Adipocyte (in vitro differentiated cells): ENCODE measurements at places on chromosomes 7 and 10.
A peak's percentile ranks its signal among the peaks of the same experiment; 100 is the strongest.

- DNase-seq, result no peak
Observed at GRCh38 chr10:32111585-32111984, 55.4 kb upstream of the KIF5B start.

GRCh38 chr10:23418051-23418681 is 20.7 kb upstream of the OTUD1 start:
- no peak for DNase-seq

DNA sequence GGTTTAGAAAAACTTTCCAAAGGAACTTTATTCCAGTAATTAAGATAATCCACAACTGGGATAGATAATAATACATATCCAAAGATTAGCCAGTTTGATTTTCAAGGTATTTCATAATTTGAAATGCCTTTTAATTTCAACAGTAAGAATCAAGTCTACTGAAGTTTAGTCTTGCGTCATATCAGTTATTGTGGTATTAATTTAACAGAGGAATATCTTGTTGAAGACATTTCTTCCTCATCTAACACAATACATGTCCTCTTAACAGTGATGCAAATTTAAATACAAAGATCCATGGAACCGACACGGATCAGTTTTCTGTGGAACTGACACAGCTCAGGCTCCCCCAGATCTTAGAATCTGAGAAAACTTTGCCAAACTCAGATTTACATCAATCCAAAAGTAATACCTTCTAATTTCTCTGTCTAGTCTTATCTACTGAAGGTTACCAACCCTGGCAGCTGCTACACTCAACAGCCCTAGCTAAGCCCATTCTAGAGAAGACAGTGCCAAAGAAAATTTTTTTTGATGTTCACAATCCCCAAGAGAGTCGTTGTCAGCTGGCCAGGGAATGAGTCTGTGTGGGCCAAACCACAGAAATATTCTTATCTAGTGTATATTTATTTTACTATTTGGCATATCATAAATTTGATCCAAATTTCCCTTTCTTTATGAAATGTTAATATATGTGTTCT is 365.2 kb upstream of the MEOX2 start:
- DNase-seq, result peak; percentile 64

DNA sequence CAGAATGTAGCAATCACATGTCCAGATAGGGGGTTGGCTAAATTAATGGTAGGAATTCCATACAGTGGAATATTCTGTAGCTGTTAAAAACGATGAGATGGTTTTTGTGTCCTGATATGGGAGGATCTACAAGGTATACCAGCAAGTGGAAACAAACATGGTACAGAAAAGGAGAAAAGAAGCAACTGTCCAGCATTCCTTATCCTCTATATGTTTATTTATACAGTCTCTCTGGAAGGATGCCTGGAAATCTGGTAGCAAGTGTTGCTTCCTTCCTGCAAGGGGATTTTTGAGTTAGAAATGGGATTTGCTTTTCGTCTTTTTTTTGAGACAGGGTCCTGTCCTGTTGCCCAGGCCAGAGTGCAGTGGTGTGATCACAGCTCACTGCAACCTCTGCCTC is 19.3 kb downstream of the IL15RA start:
- peak; percentile 76 for DNase-seq

GRCh38 chr7:24283897-24284698 is at the start of gene NPY:
Gene NPY, plus strand, starts transcription at chr7:24284190. Its CDS starts 1,051 bp downstream, at chr7:24285241.
- DNase-seq, result peak; percentile 1

GRCh38 chr10:120085096-120085796 is 192.7 kb downstream of the SEC23IP start:
- no peak for DNase-seq

DNA sequence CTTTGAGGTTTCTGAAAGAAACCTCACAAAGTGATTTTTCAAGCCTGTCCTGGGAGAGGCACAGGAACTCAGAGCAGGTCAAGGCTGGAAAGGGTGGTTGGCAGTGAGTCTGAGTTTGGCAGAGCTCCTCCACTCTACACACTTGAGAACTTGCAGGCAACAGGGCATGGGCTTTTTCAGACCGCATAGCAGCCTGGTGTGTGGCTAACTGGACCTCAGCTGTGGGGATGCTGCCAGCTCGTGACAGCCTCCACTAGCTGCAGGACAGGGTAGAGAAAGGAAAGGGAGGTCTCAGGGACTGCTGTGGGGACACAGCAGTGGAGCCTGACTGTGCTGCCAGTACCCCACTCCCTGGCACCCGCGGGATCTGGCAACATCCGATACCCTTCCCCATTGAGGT is 2.6 kb downstream of the CDHR1 start:
- no peak for DNase-seq

- DNase-seq, result no peak
Observed at GRCh38 chr7:136336932-136337331, 359.8 kb upstream of the MTPN start.

- peak; percentile 80 for DNase-seq
Observed at GRCh38 chr7:105521027-105521716, 899 bp downstream of the PUS7 start.

GRCh38 chr10:44395396-44395795 is 10.5 kb upstream of the CXCL12 start:
- DNase-seq, result no peak

DNA sequence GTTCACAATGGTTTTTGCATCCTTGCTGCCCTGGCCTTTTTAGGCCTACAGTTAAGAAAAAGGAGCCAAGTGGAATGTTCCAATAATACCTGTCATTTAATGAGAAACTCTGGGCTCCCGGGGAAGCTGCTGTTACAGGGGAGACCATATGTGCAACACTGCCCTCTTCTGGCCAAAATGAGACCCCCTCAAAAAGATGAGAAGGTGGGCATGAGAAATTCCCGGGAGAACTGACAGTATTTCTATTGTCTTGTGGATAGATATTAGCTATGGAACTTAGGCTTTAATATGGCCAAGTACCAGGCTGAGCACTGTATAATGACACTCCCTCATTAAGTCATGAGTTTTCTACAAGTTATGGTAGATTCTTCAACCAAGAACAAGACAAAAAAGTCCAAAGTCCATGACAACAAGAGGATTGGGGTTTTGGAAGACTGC is 99.4 kb downstream of the CCDC3 start:
- DNase-seq, result peak; percentile 84

- DNase-seq, result no peak
Observed at GRCh38 chr10:12724807-12725579, 276.5 kb downstream of the CCDC3 start.

GRCh38 chr10:36187380-36188079 is 545.4 kb upstream of the FZD8 start:
- DNase-seq, result no peak

DNA sequence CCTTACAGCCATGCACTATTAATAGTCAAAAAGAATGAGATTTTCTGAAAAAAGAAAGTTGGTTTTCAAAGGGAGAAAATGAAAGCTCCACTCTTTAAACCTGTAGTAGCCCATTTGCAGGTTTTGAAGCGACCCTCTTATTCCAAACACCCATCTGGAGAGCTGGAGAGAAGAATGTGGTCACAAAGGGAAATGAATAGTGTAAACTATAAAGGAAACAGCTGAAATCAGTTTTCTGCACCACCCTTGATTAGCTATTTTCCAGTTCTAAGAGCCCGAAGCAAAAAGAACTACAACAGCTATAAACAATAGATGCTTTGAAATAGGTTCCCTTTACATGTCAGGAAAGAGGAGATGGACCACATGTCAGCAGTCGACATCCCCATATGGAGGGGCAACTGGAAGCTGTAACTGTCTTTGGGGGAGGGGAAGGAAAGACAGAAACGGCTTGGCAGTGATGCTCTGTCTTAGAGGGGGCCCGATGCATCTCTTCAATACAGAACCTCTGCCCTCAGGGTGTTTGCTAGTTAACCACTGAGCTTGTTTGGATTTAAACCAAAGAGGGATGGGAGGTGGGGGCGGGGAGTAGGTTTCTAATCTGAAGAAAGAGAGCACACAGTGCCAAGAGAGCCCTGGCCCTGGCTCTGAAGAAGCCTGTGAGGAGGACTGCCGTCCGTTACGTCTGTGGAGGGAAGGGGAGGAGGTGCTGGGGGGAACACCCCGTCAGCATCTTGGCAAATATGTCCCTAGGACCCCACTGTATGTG is 55.3 kb downstream of the CPVL start:
- no peak for DNase-seq

- DNase-seq, result no peak
Observed at GRCh38 chr7:34036972-34037792, 131.8 kb downstream of the BMPER start.

- peak; percentile 88 for DNase-seq
Observed at GRCh38 chr7:19560111-19560883, 148.5 kb downstream of the POLR1F start.
